ENCODE measurements at places on chromosomes 7 and 10.

DNA sequence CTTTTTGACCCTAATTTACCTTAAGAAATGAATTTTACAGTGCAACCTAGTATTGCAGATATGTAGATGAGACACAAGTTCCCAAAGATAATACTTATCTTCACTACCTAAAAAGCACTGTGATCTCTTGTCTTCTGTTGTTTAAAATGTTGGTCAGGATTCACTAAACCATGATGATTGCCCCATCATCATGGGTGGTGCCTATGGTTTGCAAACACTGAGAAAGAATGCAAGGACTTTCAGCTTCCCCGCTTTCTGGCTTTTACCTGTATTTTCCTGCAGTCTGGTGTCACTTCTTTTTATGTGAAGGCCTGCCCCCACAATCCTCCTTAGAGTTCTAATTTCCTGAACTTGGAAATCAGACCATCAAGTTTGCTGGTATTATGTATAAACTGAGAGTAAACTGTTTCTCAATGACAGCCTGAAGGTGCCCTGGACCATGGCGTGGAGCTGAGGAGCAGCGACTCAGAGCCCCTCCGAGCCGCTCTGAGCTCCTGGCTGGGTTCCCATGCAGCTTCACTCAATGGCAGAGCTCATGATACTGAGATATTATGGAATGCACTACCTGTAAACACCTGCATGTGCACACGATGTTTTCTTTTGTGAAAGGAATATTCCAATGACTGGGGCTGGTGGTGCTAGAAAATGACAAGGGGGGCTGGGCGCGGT is 118.4 kb upstream of the EFCAB10 start:
- no peak for DNase-seq

GRCh38 chr7:42768045-42768444 is 143.8 kb downstream of the C7orf25 start:
- DNase-seq, result no peak

- DNase-seq, result no peak
Observed at GRCh38 chr10:48511066-48511874, 93.6 kb downstream of the ARHGAP22 start.

- DNase-seq, result no peak
Observed at GRCh38 chr10:130189608-130190054, 53.4 kb downstream of the GLRX3 start.

DNA sequence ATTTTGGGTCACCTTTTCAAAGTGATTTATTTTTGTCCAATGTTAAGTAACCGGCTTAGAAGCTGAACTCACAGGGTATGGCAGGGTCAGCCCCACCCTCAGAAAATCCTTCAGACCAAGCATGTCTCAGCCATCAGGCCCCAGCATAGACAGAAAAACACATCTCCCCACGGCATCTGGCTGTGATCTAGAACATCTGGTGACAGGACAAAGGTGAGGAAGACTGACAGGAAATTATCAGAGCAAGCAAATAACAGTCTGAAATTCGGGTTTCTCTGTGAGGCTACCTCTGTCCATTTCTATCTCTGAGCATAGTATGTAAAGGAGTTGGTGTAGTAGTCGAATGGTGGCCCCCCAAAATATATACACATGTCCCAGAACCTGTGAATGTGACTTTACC is 177.0 kb upstream of the C1GALT1 start:
- no peak for DNase-seq

DNA sequence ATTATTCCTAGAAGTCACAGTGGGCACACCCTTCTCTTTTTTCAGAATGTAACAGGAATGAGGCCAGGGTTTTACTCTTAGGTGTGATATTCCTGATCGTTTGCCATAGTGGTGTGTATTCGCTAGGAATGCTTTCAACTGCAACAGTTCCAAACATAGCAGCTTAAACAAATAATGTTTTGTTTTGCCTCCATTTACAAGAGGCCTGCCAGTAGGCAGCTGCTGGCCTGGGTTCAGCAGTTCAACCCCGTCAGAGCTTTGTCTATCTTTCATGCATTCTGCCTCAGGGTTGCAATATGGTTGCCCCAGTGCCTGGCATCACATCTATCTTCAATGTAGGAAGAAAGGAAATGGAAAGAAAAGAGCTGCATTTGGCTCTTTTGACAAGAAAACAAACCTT is 21.7 kb upstream of the RET start:
- DNase-seq, result no peak

GRCh38 chr7:69193061-69193460 is 405.2 kb upstream of the AUTS2 start:
- no peak for DNase-seq

GRCh38 chr10:43376828-43377423 is 5.5 kb downstream of the FXYD4 start:
- DNase-seq, result no peak

GRCh38 chr10:132626019-132626760 is 88.6 kb downstream of the INPP5A start:
- no peak for DNase-seq

DNA sequence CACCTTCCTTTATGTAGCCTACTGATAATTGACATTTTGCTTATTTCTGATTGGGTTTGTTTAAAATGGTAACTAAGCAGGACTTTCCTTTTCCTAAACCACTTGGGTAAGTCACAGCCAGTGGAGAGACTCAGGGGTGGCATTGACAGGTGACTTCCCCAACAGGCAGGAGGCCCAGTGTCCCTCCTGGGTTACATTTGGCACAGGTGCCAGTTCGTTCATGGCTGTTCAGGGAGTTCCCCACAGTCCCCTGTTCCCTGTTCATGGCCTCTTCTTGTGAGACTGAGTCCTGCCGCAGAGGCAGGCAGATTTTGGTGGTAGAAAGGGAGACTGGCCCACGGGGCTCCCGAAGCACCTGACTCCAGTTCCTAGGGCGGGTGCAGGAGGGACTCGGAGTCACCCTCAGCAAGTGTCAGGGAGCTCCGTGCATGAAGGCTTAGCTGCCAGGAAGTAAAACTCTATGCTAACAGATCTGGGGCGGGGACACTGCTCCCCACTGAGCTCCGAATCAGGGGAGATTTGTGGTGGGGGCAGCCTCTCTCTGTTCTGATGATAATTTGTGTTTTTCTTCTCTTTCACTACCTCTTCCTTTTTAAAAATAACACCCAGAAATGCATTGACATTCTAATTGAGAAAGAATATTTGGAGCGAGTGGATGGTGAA is 84.1 kb downstream of the EZH2 start:
- DNase-seq, result no peak

- DNase-seq, result no peak
Observed at GRCh38 chr7:150716939-150717338, 526 bp downstream of the GIMAP1 start.

DNA sequence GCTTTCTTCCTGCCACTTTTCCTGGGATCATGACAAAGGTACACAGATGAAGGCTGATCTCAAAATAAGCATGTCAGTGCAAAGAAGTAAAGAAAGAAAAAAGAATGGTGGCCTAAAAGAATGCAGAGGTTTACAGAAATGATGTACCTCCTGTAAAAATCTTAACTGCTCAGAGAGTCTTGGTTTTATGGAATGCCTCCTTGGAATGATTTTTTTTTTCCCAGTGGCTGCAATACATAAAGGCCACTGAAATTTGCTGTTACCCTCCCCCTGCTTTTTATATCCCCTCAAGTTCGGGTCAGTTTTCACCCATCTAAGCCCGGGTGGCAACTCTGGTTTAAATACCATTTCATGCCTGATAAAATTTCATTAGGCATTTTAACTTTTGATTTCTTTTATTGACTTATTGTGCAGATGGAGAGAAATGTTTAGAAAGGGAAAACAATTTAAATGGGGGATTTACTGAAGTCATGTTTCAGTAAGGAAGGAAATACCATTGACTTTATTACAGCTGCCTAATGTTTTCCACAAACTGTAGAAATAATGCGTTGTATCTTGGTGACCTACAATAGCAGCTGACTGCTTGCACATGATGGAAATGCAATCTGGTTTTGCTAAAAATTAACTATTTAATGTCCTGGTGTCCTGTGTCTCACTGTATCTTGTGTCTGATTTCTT is 102.5 kb downstream of the SAMD9 start:
- no peak for DNase-seq

DNA sequence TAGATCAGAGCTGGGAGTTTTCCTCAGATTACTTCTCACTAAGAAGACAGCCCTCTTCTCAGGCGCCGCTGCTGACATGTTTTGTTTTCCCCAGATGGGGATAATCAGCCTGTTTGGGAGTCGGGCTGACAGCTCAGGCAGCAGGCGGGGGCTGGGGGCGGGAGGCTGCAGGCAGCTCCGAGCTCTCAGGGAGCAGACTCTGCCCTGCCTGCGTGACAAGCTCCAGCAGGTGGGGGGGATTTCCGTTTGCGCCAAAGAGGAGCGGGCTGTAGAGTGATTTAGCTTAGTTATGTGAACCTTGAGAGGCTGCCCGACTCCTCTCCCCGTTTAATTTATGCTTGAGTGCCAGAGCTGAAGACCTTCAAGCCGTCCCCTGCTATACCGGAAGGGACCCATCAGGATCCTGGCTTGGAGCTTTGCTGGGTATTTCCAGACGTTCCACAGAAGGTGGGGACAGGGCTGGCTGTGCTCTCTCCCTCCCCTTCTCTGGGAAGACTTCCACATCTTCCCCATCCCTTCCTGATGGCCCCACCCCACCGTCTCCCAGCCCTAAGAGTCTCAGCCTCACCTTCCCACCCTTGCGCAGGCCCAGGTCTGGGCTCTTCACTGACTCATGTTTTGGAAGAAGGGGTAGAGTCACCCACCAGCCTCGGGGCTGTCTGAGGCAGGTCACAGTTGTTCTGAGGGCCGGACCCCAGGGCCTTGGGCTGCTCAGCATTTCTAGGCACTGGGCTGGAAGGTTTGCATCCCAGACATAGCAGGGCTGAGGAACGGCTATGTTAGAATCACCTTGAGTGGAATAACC is 24.7 kb upstream of the ADCYAP1R1 start:
- no peak for DNase-seq

- DNase-seq, result no peak
Observed at GRCh38 chr10:45575966-45576597, 96.5 kb downstream of the ZFAND4 start.

- DNase-seq, result no peak
Observed at GRCh38 chr7:17055596-17055995, 173.8 kb upstream of the AGR3 start.

DNA sequence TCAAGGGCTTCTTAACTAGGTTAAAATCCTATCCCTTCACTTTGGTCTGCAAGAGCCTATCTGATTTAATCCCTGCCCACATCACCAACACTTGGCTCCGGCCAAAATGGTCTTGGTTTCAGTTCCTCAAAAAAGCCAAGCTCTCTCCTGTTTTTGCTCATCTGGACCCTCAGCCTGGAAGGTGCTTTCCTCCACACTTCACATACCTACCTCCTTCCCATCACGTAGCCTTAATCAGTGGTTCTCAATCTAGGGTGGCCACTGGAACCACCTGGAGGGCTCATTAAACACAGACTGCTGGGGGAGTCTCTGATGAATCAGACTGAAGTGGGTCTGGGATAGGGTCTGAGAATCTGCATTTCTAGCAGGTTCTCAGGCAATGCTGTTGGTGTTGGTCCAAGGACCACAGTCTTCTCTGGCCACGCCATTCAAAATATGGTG is 227.0 kb upstream of the AOAH start:
- no peak for DNase-seq

- no peak for DNase-seq
Observed at GRCh38 chr7:155593461-155594162, 47.3 kb upstream of the CNPY1 start.
